ENCODE measurements at places on chromosomes 6 and 20.

- no peak for DNase-seq
These were observed 438.4 kb upstream of the SPTLC3 start for GRCh38 chr20:12570371-12570770.

DNA sequence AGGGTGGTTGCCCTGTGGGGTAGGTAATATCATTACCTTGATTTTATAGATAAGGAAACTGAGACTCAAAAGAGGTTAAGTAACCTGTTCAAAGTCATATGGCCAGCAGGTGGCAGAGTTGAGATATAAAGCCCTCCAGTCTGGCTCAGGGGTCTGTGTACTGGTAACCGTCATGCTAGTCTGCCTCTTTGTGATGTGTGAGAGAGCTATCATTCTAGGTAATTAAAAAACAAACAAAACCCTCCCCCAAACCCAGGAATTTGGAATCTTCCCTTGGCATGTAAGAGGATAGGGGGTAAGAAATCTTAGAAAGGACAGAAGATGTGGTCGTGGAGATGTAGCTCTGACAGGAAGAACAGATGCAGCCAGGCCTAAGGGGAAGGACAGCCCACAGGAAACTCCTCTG is 206.0 kb downstream of the CDC5L start:
- peak; percentile 51 for DNase-seq

- no peak for DNase-seq
These were observed 67.4 kb upstream of the ASCC3 start for GRCh38 chr6:100948381-100949133.

- peak; percentile 64 for DNase-seq
These were observed 16.6 kb upstream of the TRIM27 start for GRCh38 chr6:28940294-28940857.

- no peak for DNase-seq
These were observed 563.8 kb downstream of the COL12A1 start for GRCh38 chr6:74642101-74642500.

GRCh38 chr20:34543463-34544056 is 15.0 kb upstream of the MAP1LC3A start:
- no peak for DNase-seq

- no peak for DNase-seq
These were observed 61.6 kb downstream of the ABHD12 start for GRCh38 chr20:25328954-25329498.

GRCh38 chr6:128204616-128205015 is 303.8 kb upstream of the THEMIS start:
- DNase-seq: no peak

DNA sequence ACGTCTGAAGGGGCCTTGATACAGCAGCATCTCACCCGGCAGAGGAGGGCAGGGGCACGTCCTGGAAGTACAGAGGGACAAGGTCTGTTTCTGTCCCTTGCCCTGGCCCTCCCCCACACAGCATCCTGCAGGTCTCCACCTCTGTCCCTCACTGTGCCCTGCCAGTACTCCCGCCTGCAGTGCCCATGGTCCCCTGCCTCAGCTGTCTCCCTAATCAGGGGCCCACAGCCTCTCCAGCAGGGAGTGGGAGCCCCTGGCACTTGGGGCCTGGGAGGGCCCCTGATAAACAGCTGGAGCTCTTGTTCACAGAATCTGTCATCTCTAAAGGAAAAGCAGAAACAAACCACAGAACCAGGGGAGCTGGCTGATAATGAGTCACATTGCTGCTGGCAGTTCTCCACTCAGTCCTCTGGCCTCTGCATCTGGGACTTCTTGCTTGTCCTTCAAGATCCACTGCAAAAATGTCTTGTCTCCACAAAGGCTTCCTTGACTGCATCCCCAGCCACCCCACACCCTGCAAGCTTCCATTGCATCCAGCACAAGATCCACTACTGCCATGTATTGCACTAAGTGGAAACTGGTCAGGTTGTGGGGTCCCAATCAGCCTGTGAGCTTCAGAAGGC is 33.2 kb upstream of the TAF8 start:
- DNase-seq: peak; percentile 46

GRCh38 chr6:43771210-43771857 is 1.3 kb downstream of the VEGFA start:
- peak; percentile 73 for DNase-seq

GRCh38 chr20:6381887-6382286 is 259.1 kb upstream of the FERMT1 start:
- no peak for DNase-seq

DNA sequence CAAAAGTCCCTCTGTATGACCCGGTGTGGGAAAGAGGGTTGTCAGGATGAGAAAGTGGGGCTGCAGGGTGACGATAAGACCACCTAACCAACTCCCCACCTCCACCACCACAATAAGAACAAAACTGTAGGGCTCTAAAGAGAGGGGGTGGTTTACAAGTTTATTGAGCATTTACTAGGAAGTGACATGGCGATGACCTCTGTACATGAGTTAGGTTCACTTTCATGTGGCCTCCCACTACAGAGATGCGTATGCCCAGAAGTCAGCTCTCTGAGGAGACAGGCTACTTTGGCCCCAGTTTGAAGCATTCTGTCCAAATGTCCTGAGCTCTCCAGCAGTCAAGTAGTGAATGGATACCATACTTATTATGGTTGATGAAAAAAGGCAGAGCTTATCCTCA is 28.7 kb upstream of the PI16 start:
- DNase-seq: no peak

DNA sequence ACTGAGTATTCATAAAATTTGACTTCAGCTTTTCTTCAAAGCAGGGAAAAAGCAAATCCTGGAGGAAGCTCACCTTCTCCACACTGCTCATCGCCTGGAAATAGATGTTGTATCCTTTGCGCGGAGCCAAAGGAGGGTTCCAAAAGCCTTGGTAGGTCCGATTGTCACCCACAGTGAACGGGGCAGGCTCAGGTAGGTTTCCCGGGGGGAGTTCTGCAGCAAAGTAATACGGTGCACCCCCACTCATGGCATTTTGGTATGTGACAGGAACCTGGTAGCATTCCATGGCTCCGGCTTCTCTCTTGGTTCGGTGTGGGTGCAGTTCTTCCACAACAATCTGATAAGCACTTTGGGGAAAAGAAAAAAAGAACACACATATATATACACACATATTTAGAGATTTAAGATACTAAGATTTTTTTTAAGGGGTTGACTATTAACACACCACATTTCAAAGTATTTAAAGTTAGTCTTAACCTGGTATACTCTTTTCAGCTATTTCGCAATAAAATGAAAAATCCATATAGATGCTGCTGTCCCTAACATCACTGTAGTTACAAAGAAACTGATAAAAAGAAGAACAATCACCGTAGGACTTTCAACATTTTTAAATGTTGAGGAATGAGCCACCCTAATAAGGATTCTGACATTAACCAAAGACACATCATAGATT is 166.7 kb upstream of the THEMIS start:
- no peak for DNase-seq

DNA sequence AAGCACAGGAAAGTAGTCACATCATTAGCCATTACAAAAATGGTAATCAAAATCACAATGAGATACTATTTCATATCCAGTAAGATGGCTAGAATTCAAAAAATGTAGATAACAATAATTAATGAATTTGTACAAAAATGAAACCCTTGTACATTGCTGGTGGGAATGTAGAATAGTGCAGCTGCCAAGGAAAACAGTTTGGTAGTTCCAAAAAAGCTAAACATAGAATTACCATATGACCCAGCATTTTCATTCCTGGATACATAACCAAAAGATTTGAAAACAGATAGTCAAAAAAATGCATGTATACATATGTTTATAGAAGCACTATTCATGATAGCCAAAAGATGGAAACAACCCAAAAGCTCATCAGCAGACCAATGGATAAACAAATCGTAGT is 251.1 kb upstream of the RAB32 start:
- no peak for DNase-seq

DNA sequence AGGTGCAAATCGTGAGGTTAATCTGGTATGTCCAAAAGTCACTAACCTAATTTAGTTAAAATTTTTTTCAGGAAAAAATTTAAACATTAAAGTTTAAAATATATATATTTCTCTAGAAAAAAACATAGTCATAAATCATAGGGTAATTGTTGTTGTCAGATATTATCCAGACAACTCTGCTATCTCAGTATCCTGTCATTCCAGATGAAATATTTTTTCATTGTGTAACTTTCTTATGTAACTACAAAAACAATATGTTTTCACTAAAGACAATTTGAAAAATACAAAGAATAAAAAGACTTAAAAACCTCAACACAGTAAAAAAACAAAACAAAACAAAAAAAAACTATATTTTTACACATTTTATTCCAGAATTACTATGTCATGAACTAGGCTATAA is 57.6 kb downstream of the TENT5A start:
- DNase-seq: no peak

GRCh38 chr6:16657768-16658167 is 103.5 kb downstream of the ATXN1 start:
- no peak for DNase-seq

DNA sequence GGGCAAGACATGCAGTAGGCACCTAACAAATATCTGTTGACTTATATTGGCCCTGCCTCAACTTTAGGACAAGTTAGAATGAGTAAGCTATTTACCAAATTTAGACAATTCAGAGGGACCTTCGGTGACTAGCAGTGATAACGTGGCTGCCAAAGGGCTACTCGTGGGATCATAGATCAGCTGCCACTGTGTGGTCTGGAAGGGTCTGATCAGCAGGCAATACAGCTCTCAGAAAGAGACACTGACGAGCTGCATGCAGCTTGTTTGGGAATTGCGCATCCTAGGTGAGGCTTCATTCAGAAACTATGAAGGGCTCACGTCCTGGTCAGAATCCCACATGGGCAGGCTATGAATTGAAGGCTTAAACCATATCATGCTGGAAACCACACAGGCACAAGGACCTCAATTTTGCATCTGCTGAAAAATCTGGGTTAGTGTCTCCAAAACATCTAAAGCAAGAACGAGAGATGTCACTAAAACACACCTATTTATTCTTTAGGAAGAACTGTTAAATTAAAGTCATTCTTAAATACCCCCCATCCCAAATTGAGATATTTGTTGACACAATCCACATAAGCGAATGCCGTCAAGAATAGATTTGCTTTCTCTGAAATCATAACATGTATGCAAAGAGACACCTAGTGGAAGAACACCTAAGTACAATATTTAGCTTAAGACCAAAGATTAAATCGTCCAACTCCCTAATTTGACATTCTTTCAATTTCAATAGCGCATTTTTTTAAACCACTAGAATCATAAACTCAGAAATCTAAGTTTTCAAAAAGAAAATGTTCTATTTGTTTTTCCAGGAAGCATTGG is 79.6 kb downstream of the IPCEF1 start:
- DNase-seq: no peak
